ENCODE measurements at places on chromosomes 16 and 17.

GRCh38 chr17:2264067-2264860, 39.3 kb downstream of the SMG6 start:
- no peak for DNase-seq

DNA sequence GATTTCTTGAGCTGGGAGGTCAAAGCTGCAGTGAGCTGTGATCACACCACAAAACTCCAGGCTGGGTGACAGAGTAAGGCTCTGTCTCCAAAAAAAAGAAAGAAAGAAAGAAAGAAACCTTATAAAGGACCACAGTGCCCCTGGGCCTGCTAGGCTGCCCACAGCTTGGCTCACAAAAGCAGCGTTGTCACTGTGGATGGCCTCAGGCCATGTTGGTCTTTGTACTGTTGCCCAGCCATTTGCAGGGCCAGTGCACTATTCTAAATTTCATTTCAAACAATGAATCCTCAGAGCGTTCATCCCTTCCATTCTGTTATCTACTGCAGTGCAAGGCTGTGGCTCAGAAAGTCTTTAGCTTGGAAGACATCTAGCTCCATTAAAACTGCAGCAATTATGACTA, 208.4 kb downstream of the SLC39A11 start:
- DNase-seq = no peak

- DNase-seq = peak; percentile 92
Measured at GRCh38 chr16:86814256-86814655, 235.9 kb downstream of the FOXL1 start.

GRCh38 chr17:55690105-55690508, 32.6 kb downstream of the TMEM100 start:
- DNase-seq = no peak

DNA sequence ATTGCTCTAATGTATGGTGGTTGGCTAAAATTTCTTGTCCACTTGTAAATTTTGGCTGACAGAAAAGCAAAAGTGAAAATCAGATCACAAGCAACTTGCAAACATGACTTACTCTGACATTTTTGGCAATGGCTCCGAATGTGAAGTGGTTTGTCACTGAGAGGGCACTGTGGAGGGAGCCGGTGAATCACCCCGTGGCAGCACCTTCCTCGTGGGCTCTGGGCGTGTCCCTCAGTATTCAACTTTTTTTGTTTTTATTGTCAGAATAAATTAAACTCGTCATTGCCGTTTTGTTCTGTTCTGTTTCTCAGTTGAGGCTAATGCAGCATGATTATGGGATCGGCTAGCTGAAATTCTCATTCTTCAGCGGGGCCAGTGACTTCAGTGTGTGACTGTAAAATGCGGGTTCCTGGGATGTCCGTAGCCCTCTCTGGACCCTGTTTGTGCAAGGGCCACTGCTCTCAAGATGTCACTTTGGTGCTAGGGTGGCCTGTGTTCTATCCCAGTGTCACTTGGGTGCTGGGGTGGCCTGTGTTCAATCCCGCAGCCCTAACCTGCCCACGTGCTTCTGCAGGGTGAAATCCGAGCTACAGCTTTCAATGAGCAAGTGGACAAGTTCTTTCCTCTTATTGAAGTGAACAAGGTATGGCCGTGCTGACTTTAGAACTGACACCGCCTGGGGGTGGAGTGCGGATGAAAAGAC, 48.8 kb downstream of the RPA1 start:
- peak; percentile 10 for DNase-seq

DNA sequence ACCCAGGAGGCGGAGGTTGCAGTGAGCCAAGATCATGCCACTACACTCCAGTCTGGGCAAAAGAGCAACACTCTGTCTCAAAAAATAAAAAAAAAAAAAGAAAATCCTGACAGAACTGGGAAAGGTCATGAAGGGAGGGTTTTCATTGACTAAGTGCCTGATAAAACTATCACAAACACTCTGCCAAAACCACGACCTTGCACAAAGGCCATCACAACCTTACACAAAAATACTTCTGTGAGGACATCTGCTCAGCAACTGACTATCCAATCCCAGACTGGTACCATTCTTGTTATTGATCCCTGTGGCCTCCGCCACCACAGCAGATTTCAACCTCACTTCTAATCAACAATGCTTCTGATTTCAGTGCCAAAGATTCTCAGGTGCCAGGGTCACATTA, 40.1 kb downstream of the MPHOSPH6 start:
- DNase-seq = no peak

GRCh38 chr16:55734665-55735064, 78.9 kb downstream of the SLC6A2 start:
- no peak for DNase-seq

DNA sequence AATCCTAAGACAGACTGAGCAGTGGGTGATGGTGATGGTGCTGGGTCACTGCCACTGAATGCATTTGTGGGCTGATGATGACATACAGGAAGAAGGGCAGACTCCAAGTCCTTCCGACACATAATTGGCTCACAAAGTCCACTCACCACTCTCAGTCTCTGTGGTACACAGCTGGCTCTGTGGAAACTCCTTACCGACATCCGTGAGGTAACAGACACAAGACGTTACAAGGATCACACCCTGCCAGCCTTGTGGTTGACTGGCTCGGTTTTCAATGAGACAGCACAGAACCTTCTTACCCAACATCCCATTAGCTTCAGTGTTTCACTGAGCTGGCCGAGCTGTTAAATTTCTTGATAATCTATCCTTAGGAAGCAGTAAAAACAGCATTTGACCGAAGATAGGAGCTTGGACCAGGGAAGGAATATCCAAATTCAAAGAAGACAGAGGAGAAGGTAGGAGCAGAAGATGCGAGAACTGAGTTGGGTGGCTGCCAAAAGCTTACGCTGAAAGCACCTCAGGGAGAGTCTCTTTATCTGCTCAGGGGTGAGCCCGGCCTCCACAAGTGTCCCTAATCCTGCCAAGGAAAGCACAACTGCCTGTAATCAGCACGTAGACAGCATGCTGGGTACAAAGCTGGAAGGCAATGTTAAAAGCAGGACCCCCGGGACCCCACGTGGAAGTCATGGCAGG, 5.5 kb upstream of the MXRA7 start:
- DNase-seq = peak; percentile 68

- DNase-seq = no peak
Measured at GRCh38 chr16:87040169-87041117, 276.7 kb downstream of the C16orf95 start.

DNA sequence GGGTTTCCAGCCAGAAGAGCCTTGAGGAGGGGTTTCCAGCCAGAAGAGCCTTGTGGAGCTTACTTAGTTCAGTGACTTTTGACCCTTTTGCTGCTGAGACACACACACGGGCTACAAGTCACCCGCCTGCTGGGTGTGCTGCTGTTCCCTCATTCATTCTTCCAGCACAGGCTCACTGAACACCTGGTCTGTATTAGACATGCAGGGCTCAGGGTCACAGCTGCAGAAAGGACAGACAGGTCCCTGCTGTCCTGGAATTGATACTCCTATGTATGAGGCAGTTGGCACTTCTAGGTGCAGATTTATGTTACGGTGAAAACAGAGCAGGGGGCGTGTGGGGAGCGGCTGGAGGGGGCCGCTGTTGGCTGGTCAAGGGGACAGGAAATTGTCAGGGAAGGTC, 6.8 kb downstream of the CACNG4 start:
- DNase-seq = no peak

- peak; percentile 25 for DNase-seq
Measured at GRCh38 chr16:28192806-28193529, 18.8 kb downstream of the XPO6 start.

DNA sequence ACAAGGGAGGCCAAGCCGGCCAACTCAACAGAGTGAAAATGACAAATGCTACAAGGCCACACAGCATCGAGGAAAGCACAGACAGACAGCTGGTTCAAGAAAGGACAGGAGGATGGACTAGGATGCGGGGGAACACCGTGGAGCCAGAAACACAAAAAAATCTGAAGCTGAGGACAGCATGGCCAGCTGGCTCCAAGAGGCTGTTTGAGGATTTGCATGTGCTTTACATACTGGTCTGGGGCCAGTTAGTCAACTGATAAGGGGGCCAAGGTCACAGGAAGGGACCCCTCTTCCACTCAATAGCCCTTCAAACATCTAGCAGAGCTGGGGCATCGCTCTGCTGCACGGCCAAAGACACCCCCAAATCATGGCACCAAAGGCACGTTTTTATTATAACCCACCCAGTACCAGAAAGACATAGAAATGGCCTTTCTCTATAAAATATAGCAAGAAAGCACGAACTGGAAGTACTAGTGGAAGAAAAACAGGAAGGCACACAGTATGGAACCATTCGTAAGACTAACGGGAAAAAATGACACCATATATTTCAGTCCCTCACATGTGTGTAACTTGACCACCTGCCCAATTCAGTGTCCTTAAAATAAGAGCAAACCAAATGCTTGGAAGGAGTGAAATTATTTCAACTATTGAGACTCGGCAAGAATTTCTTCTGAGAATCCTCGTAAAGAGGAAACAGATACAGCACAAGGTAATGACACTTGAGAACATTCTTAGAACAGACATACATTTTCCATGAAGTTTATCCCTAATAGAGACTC, 7.8 kb upstream of the SRL start:
- DNase-seq = no peak

GRCh38 chr17:28675980-28676379, 14.0 kb downstream of the SUPT6H start:
- peak; percentile 31 for DNase-seq

DNA sequence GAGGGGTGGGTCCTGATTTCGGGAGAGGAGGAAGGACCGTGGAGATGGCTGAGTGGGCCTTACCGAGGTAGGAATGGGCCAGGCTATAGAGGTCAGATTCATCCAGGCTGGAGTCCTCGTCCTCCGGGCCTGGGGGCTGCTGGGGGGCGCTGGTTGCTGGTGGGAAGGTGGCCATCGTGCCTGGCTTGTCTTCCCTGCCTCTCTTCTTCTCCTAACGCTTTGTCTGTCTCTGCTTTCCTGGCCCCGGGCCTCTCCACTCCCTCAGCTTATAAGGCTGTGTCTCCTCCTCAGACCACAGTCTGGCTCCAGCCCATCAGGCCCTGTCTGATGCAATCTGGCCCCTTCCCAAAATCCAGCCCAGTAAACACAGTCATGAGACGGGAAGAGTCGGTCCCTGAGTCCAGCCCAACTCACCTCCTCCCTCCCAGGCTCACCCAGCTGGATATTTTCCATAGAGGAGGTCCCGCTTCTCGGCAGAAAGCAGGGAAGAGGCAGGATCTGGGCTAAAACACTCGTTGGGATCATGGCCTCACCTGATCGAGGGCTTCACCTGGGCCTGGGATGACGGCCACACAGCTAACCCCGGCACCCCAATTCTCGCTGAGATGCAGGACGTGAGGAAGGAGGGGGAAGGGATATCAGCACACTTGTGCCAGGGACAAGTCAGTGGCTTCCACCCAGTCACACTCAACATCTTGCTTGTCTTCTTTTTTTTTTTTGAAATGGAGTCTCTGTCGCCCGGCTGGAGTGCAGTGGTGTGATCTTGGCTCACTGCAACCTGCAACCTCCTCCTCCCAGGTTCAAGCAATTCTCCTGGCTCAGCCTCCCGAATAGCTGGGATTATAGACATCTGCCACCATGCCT, at the start of gene NUPR1:
NUPR1 (minus strand) TSS at position 242 of the 864 bp plus-strand sequence; CDS start at position 175, 67 bp downstream.
- peak; percentile 88 for DNase-seq

DNA sequence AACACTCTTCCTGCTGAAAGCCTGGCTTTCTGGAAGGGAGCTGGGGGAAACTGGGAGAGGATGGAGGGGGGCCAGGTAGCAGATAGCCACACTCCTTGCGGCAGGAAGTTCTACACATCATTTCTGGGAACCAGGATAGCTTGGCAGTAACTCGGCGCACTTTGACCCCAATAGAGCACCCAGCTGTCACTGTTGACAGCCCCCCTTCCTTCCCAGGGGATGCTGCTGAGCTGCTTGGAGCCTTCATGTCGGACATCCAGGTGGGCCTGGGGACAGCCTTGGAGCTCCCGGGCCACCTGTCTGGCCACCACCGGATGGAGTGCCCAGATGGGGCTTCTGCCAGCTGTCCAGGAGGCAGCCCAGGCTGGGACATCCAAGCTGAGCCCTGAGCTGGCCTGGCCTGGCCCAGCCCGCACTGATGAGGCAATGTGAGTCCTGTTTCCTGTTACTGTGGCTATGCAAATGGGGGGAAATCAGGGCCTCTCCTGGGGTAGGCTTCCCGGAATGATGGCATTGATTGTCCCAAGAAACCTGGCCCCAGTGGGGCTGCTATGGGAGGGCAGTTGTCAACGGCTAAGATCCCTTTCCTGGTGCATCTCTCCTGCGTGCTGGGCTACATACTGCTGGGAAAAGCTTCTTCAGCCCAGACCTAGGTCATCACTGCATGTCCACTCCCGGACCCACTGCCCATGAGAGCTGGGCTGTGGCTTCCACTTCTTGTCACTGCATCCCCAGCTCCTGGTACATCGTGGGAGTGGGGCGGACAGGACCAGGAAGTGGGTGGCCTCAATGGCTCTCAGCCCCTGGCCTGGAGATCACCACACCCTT, 50.0 kb downstream of the SOCS1 start:
- DNase-seq = peak; percentile 38

DNA sequence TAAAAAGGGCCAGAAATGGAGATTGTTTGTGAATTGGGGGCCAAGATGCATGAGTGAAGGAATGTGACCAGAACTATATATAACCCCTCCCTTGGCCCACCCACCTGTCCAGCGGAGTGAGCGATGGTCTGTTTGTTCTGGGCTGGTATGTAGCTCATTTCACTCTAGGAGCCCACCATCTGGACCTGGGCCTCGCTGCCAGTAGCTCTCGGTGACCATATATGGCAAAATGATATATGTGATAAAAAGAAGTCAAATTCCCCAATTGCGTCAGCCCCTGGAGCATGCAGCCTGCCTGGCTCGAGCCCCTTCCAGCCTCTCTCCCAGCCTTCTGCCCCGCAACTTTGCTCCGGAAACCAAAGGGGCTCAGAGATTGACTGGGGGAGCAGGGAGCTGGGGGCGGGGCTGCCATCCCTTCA, 47.3 kb downstream of the CCDC42 start:
- DNase-seq = no peak

DNA sequence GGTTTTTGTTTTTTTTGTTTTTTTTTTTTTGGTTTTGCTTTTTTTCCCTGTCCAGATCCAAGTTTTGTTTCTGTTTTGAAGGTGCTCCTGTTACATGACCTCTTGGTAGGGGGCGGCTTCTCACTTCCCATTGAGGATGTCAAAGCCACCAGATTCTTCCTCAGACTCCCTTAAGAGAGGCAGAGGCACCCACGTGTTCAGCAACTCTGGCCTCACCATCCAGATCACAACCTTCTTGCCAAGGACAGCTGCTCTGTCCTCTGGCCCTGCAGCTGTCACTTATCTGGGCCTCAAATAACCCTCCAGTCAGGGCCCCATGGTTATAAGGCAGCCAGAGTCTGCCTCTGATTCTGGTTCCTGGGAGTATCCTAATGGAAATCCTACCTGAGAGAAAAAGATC, 208.5 kb downstream of the STX8 start:
- DNase-seq = no peak

GRCh38 chr17:34760931-34761495, 181.6 kb downstream of the TMEM132E start:
- DNase-seq = no peak
